HFF-Myc (cell line): ENCODE measurements at places on chromosomes 11 and 22.

DNA sequence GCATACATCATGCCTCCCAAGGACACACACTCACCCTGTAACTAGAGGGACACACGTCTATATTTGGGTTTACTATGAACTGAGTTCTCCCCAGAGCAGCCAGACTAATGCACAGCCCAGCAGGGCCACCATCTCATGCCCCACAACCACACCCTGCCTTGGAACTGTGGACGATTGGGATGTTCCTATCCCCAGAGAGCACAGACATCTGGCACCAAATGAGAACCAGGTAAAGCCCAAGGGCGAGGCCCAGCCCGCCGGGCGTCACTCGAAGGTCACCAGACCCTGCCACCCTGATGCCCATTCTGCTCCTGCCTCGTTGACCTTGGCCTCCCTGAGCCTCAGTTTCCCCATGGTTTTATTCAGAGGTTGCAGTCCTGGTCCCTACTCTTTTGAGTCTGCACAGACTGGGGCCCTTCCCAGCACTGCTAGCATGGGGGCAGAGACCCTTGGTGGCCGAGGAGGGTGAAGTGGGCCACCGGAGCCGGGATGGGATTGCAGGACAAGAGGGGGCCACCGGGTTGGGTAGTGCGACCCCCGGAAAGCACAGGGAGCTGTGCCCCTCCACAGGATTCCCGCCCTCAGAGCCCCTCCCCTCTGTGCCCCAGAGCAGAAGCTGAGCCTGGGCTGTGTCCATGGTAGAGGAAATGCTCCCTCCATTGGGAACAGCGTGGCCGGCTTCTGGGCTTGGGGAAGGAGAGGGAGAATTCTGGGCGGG, 56.8 kb downstream of the IGLL5 start:
- DNase-seq: no peak

- DNase-seq: no peak
Measured at GRCh38 chr11:88439356-88439755, 101.8 kb upstream of the CTSC start.

GRCh38 chr11:65821107-65821506, 12.7 kb upstream of the SNX32 start:
- no peak for DNase-seq

GRCh38 chr22:11626422-11626773, 3901.6 kb upstream of the OR11H1 start:
- DNase-seq: no peak

DNA sequence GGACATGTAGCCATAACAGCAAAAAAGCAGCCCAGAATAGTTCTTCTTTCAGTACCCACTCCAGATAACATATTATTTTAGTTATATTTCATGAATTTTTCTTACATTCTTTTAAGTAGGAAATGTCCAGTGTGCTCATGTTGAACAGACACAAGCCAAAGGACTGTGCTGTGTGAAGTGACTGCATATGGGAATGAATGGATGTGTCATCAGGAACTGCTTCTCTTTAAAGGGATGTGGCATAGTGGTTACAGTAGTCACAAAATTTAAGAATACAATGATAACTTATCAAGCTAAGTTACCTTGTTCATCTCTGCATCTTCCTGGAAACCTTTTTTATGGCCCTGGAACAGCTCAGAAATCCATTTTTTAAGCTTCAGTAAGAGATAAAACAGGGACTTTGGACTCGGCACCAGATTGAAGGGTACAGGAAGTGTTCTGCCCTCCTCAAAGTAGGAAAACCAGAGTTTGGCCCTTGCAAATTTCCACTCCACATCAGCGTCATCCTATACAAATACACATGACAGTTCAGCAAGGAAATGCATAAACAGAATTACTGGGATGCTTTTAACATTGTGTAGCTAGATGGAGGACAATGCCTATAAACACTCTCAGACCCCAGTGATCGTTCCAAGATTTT, 112.8 kb downstream of the TRPC6 start:
- DNase-seq: no peak

DNA sequence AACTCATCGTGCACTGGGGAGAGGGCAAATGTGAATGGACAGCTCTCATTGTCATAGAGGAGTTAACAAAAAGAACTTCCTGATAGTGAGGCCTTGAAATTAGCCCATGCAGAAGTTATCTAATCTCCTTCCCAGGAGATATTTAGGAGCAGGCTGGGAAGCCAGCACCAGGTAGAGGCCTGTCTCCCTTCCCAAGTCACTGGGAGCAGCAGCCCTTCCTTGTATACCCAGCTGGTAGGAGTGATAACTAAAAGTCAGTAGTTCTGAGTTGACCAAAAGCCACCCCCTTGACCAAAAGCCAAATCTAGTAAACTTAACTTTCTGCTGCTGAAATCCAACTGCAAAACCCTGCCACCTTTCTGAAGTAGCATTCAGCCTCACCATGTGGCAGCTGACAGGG, 1.4 kb upstream of the BACE1-AS start:
- DNase-seq: no peak

- DNase-seq: no peak
Measured at GRCh38 chr22:40332319-40332781, 13.9 kb upstream of the ADSL start.

GRCh38 chr22:24181088-24181995, at the start of gene SUSD2:
SUSD2 (plus strand) TSS chr22:24181487; CDS start chr22:24181520, 33 bp downstream.
- no peak for DNase-seq

DNA sequence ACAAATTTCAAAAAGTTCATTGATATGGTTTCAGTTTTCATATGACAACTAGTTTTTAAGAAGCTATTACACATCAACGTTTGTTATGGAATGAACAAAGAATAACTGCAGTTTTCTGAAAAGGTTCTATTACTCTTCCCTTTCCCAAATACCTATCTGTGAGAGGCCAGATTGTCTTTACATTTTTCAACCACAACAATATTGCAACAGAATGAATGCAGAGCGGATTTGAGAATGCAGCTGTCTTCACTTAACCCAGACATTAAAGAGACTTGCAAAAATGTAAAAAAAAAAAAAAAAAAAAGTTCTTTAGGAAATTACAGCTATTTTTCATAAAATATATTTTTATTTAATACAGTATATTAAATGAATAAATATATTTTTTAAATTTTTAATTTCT, 250.8 kb downstream of the DDX10 start:
- DNase-seq: no peak

DNA sequence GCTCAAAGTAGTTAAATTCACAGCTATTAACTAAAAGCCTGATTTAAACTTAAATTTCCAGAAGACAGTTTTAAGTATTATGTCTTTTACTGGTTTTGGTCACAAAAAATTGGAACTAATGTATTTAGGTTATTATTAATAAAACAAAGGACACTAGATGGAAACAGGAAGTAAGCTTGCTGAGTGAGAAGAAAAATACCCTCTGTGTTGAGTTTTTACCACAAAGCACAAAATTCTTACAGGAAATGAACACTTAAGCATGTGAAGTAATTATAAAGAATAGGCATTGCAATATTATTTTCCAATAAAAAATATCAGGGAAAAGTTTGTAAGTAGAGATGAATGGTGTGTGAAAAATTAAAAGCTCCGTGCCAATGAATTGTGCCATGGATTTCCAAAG, 46.3 kb downstream of the PIK3C2A start:
- DNase-seq: no peak

DNA sequence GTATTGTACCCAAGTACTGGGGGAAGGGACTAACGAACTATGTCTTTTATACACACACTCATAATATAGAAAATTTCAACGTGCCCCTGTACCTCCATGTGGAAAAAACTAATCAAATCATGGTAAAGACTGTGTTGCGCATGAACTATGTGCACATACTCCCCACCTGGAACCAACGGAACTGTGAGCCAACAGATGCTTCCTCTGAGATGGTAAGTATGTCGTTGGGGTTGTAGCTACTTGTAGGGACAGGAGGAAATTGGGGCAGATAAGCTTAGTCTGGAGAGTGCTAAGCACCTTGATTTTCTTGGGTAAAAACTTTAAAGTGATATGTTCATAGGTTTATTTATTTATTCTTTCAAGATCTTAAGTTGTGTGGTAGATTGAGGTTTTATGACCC, 40.1 kb downstream of the GLYAT start:
- no peak for DNase-seq

GRCh38 chr11:33258631-33259205, 1.5 kb downstream of the HIPK3 start:
- no peak for DNase-seq

DNA sequence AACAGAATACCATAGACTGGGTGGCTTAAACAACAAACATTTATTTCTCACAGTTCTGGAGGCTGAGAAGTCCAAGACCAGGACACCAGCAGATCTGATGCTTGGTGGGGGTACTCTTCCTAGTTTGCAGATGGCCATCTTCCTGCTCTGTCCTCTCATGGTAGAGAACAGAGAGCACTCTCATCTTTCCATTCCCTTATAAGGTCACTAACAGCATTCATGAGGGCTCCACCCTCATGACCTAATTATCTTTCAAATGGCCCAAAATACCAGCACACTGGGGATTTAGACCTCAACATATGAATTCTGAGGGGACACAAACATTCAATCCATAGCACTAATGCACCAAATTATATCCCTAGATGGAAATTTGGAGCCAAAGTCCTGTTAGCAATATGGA, 6.1 kb downstream of the STK33 start:
- DNase-seq: no peak

- DNase-seq: no peak
Measured at GRCh38 chr11:61690706-61691379, 10.7 kb downstream of the DAGLA start.

- no peak for DNase-seq
Measured at GRCh38 chr11:101743828-101744227, 160.0 kb upstream of the TRPC6 start.

- no peak for DNase-seq
Measured at GRCh38 chr11:24373516-24373915, 123.3 kb upstream of the LUZP2 start.

GRCh38 chr22:34326901-34327300, 406.6 kb upstream of the LARGE1 start:
- no peak for DNase-seq

- DNase-seq: no peak
Measured at GRCh38 chr11:94521684-94522083, 9.4 kb downstream of the C11orf97 start.
